T-helper 22 cell (primary cell): ENCODE measurements at places on chromosomes 7 and 10.

DNA sequence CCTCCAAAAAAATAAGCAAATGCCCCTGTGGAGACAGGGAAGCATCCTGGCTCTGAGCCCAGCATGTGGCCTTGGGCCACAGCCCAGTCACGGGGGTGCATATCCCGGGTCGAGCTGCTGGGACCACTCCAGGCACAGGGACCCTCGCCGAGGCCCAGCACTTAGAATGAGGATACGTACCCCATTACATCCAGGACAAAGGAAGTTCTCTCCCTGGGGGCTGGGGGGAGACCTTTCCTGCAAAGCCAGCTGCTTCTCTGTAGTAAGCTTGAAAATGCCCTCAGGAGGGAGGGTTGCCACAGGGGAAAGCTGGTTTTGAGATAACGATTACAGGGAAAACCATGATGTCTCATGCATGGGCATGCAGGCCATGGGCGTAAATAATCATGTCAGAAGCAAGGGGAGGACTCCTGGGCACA lies 75.5 kb downstream of the HIPK2 start:
- no peak for DNase-seq

- no peak for DNase-seq
These were observed 866.3 kb downstream of the ANKRD7 start for GRCh38 chr7:119090851-119091250.

GRCh38 chr10:51297438-51297837 lies 223.2 kb downstream of the PRKG1 start:
- no peak for DNase-seq

DNA sequence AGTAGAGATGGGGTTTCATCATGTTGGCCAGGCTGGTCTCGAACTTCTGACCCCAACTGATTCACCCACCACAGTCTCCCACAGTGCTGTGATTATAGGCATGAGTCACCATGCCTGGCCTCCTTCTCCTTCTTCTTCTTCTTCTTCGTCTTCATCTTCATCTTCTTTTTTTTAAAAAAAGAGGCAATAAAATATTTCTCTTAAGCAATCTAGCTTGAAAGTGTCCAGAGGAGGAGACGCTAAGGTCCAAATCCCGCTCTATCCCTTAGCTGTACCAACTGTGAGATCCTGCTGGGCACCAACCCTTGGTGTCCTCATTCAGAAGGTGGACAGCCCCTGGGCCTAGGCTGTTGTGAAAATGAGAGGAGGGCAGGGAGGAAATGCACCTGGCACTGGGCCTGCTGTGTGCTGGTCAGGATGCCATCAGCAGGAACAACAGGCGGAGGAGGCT lies 13.9 kb upstream of the PSAP start:
- DNase-seq: no peak

- no peak for DNase-seq
These were observed 21.0 kb downstream of the GRB10 start for GRCh38 chr7:50761713-50762112.

- DNase-seq: no peak
These were observed 61.7 kb upstream of the ZNRF2 start for GRCh38 chr7:30222515-30223215.

DNA sequence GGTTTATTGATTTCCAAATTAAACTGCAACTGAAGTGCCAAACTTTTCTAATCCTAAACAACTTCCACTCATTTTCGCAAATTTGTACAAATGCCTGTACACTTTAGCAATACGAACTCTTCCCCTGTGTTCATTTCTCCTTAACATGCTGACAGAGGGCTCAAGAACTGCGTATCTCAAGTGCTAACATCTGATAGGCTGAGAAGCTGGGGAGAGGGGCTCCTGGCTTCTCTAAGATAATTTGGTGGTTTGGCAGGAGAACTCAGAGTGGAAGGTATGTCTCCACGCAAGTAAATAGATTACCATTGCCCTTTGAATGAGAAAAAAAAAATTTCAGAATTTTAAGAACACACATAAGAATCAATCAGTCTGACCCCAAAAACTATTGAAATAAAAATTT lies 53.3 kb upstream of the ANLN start:
- no peak for DNase-seq

GRCh38 chr7:44547536-44548231 lies 6.6 kb upstream of the NPC1L1 start:
- DNase-seq: no peak

DNA sequence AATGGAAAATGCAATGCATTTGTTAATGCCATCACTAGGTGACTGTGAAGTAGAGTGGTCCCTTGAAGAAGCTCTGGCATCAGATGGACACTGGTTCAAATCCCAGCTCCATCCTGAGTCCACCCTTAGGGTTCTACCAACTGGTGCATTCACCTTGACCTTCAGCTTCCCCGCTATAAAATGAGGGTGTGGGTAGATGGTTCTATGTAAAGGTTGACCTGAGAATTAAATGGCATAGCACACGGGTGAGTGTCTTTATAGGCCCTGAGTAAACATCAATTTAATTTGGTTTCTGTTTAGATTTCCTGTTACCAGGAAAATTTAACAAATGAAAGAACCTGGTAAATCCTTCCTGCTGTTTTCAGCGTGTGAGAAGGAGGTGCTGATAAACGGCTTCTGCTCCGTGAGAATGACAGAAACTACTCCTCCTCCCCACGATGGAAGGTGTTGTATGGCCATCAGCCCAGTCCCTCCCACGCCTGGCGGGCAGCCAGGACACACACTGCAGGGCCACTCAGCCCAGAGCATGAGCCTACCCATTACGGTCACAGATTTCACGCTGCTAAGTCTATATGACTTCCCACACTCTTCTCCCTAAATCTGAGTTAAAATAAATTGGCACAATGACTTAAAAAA lies 210.1 kb downstream of the TNS3 start:
- DNase-seq: no peak

- DNase-seq: no peak
These were observed 310.4 kb downstream of the HGF start for GRCh38 chr7:81459485-81459884.

- no peak for DNase-seq
These were observed 247.9 kb upstream of the PCDH15 start for GRCh38 chr10:55048830-55049498.

- no peak for DNase-seq
These were observed 49.2 kb upstream of the KCNMA1 start for GRCh38 chr10:77686650-77687417.

- DNase-seq: no peak
These were observed 322.2 kb downstream of the TNS3 start for GRCh38 chr7:47259682-47260081.

- DNase-seq: no peak
These were observed 1.6 kb upstream of the BET1 start for GRCh38 chr7:94005753-94006152.

DNA sequence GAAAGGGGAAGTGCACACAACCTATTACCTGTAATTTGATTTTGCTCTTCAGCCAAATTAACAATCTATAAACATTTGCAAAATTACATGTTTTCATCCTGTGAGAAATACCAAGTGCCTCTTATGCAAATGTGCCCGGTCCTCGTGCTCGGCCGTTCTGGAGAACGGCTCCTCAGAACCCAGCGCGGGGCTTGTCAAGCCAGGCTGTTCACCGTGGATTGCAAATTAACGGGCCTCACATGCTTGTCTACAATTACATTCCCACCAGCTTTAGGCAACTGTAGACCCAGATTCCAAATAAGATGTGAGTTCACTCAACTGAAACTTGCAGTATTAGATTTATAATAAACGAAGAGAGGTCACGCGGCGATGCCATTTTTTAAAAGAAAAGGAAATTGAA lies 8.8 kb downstream of the FOXL3 start:
- no peak for DNase-seq

GRCh38 chr7:33040803-33041516 lies 21.6 kb downstream of the NT5C3A start:
- peak; percentile 64 for DNase-seq

DNA sequence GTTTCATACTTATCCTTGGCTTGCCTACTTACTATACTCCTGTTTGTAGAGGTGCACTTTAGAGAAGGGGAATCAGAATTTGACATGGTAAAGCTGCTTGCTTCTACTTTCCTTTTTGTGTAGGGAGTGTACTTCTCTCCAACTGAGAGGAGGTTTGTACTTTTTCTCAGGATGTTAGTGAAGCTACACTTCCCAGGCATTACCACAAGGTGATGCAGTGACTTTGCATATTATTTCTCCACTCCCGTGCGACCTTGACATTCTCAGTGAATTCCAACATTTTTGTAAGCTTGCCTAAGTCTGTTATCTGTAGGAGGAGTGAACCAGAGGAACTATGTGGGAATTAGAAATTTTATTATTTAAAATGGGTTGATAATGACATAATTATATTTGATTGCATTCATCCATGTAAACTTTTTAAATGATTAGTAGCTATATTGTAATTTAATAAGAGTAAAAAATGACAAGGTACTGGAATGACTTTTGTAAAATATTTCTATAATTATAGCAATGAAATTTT lies 5.2 kb downstream of the TAX1BP1 start:
- DNase-seq: no peak

DNA sequence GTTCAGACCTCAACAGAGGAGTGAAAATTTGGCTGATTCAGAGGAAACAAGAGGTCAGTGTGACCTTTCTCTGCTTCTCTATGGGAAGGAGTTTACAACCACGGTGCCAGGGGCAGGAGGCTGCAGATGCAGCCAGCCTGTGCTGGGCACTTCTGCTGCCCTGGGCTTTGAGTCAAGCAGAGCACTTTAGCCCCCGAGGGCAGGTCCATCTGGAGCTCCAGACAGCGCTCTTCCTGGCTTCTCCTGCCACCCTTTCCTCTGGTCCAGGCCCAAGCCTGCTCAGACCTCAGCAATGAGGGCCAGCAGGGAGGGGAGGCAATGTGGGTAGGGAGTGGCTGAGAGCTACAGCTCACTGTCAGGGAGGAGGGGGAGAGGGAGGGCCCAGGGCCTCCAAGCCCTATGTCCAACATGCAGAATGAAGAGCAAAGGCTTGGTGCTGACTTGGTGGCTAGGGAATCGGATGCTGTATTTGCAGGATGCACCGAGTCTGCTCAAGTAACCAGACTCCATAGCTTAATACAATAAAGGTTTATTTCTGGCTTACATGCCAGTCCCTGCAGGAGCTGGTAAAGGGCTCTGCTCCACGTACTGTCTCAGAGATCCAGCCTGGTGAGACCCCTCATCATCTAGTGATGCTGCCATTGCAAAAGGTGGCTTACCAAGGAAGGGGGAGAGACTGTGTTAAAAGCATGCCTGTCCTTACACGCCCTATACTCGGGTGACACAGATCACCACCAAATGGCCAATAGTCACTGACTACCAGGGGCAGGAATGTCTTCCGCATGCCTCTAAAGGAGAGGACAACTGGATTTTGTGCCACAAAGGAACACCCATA lies 481.6 kb downstream of the RPS24 start:
- no peak for DNase-seq

GRCh38 chr7:66198956-66199355 lies 6.2 kb upstream of the TPST1 start:
- DNase-seq: no peak

- no peak for DNase-seq
These were observed 26.3 kb downstream of the NEURL1 start for GRCh38 chr10:103519798-103520197.

GRCh38 chr10:68362590-68362989 lies 29.9 kb upstream of the PBLD start:
- no peak for DNase-seq

DNA sequence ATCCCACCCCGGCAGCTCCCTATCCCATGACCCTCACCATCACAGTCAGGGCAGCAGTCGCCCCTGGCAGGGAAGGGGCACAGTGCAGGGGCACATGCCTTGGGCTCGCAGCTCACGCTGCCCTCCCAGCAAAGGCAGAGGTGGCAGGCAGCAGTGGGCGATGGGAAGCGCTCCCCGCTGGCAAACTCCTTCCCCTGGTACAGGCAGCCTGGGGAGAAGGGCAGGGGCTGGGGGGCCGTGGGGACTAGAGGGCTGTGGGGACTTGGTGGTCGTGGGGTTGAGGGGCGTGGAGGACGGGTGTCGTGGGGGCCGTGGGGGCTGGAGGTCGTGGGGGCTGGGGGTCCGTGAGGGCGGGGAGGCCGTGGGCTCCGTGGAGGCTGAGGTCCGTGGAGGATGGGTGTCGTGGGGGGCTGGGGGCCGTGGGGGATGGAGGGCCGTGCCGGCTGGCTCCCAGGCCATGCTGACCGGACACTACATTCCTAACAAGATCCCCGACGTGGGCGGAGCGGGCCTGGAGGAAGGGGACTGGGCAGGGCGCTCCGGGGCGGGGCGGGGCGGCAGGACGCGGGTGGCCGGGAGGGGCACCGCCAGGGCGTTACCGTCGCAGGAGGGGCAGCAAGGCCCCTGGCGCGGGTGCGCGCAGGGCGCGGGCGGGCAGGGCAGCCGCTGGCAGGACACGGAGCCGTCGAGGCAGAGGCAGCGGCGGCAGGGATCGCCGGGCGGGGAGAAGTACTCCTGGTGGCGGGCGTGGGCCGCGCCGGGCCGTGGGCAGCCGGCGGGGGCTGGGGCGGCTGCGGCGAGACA lies 20.0 kb downstream of the KCP start:
- no peak for DNase-seq

- DNase-seq: no peak
These were observed 51.4 kb downstream of the JAKMIP3 start for GRCh38 chr10:132117146-132117545.

DNA sequence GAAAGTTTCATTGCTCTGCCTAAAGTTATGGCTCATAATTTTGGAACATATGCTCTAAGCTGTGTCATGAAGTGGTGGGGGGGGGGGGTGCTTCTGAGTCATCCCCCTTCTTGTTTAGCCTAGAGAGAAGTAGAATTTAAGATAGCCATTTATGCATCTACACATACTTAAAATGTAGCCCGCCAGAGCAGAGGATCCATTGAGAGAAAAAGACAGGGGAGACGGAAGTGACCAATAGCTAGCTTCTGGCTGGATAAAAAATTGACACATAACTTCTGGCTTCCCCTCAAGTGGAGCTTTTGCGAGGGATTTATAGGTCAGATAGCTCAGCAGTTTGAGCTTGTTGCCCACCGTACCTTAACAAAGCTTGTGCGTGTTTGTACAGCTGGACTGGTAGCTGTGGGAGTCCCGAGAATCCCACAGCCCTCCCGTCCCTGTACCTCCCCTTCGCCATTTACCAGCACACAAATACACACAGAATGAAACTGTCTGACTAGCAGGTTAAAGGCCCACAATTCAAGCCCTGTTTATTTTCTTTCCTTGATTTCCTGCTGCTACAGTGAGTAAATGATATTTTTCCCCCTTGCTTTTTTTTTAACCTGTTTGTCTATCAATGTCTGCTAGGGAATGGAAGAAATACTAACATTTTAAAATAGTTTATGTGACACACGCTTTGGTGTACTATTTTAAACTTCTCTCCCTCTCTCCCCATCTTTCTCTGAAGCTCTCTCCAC lies 232.6 kb upstream of the FERD3L start:
- no peak for DNase-seq

GRCh38 chr10:90912854-90913479 lies 7.9 kb downstream of the ANKRD1 start:
- DNase-seq: no peak

GRCh38 chr7:81419731-81420130 lies 350.1 kb downstream of the HGF start:
- no peak for DNase-seq
